ENCODE measurements at places on chromosomes 4 and X.

DNA sequence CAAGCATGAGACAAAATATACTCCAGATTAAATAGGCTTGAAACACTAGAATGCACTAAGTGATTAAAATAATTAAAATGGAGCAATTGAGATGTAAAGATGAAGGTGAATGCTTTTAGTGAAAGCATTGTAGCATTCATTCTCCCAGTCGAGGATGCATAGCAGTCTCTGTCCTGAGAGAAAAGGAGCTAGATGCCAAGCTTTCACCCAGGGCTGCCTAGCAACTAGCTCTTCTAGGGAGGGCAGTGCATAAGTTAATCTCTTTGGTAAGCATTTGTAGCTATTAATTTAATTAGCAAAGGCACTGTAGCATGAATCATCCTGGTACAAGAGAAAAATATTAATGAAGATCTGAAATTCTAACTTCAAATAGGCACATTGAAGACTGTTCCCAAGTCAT is 1014.8 kb downstream of the C4orf33 start:
- no peak for DNase-seq

- no peak for DNase-seq
These were observed 5.7 kb upstream of the SLC25A4 start for GRCh38 chr4:185137233-185137925.

GRCh38 chr4:40550948-40551462 is 78.7 kb downstream of the RBM47 start:
- peak; percentile 69 for DNase-seq

- DNase-seq, result no peak
These were observed 131.4 kb upstream of the ADGRL3 start for GRCh38 chr4:61068745-61069144.

DNA sequence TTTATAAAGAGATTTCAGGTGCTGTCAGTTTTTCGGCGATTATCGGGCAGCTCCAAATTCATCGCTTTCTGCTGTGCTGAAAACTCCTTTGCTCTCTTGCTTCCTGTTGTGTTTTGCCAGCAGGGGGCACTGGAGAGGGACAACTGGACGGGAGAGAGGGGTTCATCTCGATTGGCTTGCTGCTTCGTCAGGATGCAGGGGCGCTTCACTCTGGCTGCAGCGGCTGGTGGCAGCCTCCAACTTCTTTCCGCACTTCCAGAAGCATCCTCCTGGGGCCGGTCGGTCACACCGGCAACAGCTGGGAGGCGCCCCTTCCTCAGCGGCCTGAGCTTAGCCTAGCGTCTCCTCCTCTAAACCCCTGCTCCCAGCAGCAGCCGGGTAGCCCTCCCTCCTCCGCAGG is 29.5 kb downstream of the MSL3 start:
- DNase-seq, result peak; percentile 70

DNA sequence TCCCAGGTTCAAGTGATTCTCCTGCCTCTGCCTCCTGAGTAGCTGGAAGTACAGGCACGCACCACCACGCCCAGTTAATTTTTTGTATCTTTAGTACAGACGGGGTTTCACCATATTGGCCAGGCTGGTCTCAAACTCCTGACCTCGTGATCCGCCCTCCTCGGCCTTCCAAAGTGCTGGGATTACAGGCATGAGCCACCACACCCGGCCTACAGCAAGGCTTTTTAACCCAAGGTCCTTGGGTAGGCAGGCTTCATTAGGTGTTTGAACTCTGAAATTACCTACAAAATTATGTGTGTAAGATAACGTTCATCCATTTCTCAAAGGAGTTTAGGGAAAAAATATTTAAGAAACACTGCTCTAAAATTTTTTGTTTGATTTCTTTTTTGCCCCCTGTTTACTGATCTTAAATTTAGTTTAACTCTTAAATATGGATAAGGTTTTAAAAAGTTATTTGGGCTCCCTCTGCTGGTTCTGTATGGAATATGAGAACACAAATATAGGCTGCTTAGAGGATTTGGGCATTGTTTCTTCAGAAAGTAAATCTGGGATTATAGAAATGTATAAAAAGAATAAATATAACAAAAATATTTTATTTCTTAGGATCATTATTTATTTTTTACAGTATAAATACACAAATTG is 92.8 kb downstream of the CBR4 start:
- DNase-seq, result no peak

DNA sequence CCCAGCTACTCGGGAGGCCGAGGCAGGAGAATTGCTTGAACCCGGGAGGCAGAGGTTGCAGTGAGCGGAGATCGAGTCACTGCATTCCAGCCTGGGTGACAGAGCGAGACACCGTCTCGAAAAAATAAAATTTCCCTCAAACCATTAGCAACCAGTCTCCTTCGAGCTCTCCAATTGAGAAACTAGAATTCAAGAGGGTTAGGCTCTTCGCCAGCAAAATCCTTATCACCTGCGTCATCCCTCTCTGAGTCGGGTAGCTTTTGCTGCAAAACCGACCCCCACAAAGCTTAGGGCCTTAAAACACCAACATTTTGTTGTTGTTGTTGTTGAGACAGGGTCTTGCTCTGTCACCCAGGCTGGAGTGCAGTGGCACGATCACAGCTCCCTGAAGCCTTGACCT is 75.1 kb upstream of the DDX3X start:
- DNase-seq, result no peak

GRCh38 chr4:158750379-158750778 is 18.4 kb upstream of the FNIP2 start:
- DNase-seq, result no peak

GRCh38 chr4:57214654-57215411 is 104.6 kb upstream of the IGFBP7 start:
- no peak for DNase-seq

DNA sequence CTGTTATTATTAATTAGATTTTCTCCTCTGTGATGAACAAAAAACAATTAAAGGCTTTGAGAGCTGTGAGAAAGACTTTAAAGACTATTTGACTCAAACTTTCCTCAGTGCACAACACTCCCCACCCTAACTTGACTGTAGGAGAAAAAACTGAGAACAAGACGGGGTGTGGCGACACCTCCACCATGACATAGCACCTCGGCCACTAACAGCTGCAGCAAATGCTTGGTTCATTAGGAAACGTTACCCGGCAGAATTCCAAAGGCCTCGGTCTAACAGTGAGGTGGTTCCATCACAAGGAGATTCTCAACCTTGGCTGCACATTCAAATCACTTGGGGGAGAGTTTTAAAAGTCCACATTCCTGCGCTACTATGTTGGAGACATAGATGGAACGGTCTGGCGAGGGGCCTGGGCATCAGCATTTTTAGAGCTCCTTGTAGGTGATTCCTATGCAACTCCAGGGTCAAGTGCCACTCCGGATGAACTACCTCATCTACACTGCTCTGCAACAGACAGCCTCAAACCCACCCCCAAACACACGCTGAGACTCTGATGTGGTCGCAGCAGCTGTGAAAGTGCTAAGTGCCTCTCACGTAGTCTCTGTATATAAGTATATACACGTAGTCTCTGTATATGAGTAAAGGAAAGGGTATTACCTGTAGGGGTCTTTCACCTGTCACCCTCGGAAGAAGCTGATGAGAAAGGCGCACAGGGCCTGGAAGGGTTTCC is 1.0 kb downstream of the FGFBP2 start:
- no peak for DNase-seq

- DNase-seq, result no peak
These were observed 17.3 kb upstream of the SASH3 start for GRCh38 chrX:129762448-129762847.

- DNase-seq, result no peak
These were observed 155.2 kb downstream of the SMIM20 start for GRCh38 chr4:26069218-26069617.

DNA sequence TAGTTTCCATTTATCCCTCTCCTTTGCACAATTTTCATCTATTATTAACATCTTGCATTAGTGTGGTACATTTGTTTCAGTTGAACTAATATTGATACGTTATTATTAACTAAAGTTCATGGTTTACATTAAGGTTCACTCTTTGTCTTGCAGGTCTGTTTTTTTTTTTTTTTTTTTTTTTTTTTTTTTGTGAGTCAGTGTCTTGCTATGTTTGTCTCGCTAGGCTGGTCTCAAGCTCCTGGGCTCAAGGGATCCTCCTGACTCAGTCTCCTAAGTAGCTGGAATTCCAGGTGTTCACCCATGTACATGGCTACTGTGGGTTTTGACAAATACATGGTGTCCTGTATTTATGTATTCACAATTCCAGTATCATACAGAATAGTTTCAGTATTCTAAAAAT is 6.8 kb downstream of the TBC1D19 start:
- DNase-seq, result no peak

DNA sequence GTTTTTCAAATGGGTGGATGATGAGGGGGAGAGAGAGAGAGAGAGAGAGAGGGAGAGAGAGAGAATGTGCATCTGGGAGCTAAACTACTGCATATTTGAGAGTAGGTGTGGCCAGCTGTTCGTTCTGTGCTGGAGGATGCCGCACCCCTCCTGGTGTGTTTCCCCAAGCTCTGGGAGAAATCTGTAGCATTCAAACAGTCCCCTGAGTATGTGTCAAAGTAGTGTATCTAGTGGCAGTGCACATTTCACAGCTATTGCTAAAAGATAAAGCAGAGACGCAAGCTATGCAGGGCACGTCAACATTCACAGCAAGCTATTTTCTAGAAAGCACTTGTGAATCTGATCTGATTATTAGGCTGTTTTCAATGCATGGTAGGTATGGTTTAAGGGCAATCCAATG is 83.5 kb upstream of the LIMCH1 start:
- DNase-seq, result no peak

GRCh38 chr4:88169298-88169697 is 10.9 kb upstream of the ABCG2 start:
- DNase-seq, result no peak

GRCh38 chr4:23887989-23888388 is 1.9 kb downstream of the PPARGC1A start:
- no peak for DNase-seq

- DNase-seq, result no peak
These were observed 147.9 kb downstream of the PTCHD1 start for GRCh38 chrX:23482561-23482960.

DNA sequence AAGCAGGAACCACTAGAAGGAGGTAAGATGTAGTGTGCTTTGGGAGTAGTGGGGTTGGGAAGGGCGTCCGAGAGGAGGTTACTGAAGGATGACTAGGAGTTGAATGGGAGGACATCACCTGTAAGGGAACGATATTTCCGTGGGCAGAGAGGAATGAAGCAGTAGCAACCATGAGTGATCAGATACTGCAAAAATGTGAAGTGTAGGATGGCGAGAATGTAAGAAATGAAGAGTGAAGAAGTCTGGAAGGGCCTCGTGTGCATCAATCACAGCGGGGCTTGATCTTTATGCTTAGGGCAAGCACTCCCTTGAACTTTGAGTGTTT is 594 bp downstream of the MSMO1 start:
- DNase-seq, result no peak

GRCh38 chr4:8741513-8742226 is 130.0 kb downstream of the HMX1 start:
- peak; percentile 22 for DNase-seq

- no peak for DNase-seq
These were observed 32.1 kb upstream of the RAPGEF2 start for GRCh38 chr4:159070742-159071141.

DNA sequence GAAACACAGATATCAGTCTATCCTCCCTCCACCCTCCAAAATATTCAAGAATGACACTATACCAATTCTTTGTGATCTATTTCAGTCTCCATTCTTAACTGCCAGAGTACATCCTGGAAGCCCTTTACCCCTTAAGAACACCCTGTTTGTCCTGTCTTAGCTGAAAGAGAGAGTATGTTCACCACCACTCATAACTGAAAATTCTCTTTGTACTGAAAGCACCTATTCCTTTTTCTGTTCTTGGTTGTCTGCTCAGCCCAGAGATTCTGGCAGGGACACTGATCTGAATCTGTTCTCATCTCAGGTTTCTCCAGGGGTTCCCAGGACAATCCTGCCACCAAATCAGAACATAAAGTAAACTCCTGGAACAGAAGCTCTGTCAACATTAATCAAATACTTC is 25.4 kb upstream of the EREG start:
- no peak for DNase-seq

DNA sequence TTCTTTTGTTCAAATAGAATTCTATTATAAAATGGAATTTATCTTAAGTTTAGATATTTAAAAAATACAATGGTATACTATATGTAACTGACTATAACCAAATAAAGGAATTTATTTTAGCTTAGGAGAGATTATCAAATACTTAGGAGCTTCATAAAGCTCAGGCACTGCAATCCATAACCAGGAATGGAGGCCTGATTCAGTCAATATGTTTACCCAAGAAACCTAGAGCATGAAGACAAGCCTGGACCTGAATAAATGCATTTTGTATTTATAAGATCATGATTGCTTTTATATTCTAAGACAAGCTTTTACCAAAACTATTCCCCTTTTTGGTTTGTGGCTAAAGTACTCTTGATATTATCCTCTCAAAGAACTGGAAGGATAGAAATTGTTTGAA is 742.6 kb downstream of the FAT4 start:
- no peak for DNase-seq

DNA sequence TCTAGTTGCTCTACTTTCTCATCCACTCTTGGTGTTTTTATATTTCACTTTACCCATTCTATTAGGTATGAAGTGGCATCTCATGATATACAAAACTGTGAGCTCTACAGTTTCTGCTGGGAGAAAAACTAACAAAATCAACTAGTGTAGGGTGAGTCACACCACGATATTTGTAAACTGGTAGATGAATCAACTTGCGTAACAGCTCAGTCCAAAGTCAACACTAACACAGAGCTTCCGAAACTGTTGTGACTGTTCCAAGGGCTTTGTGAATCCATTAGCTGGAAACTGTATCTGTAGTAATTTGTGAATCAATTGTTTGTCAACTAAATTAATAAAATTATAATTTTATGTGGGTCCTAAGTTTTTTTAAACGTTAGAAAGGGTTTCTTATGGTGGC is 119.8 kb upstream of the TSPAN5 start:
- DNase-seq, result no peak

GRCh38 chr4:94306713-94307112 is 35.9 kb downstream of the HPGDS start:
- no peak for DNase-seq

DNA sequence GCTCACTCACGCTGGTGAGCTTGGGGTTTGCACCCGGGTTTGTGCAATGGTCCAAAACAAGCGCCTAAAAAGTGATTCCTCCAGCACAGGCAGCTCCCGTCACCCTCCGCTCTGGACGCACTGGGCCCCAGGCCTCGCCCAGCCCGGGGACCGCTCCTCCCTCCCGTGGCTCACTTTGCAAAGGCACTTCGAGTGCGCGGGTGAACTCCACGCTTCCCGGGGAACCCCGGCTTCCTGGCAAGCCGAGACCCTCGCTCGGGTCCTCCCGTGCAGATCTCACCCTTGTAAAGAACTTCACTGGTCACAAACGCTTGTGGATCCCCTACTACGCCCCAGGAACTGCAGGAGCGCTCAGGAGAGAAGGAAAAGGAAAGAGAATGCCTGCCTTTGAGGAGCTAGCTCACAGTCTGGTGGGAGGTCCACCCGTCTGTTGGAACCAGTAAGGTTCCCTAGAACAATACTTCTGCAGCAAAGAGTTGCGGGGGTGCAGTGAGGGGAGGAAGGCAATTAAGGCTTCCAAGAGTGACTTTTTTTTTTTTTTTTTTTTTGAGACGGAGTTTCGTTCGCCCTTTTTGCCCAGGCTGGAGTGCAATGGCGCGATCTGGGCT is at the start of gene CTPS2:
TSS of gene CTPS2 (minus strand) at position 122 of the 608 bp plus-strand sequence. CDS start 9,767 bp downstream, outside the sequence.
- peak; percentile 87 for DNase-seq

Data from kidney (tissue), 22 donors.